Gastrocnemius medialis (tissue), 4 donors: ENCODE measurements at places on chromosomes 4 and X. TPM values are rescaled to one million over a fixed set of nuclear protein-coding genes. Genes with fewer than 3 reads are reported as not detected.

DNA sequence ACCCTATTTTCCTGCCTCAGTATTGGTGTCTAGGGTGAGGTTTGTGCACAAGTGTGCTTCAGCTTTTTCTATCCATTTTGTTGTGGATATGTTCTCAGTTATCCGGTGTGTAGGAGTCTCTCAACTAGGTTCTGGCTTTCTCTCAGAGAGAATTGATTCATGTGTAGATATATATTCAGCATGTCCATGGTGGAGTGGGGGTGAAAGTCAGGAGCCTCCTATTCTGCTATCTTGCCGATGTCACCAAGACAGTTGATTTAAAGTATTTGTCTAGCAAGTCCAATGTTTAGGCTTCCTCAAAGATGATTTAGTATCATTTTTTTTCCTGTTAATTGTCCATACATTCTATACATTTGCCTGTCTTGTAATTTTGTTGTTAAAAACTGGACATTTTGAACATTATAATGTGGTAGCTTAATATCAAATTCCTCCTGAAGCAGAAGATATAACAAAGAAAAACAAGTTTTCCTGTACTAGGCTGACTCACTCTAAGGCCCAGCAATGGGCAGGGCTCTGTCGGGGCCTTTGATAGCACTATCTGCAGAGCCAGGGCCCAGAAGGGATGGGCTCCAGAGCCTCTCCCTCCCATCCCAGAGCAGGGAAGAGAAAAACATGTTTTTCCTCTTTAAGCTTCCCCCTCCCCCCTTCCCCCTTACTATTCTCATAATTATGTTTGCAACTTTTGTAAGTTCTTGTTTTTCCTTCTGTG lies 37.6 kb downstream of the GLUD2 start:
- no peaks in the 10 kb centered on the region for H3K4me1 ChIP-seq
- H3K27ac ChIP-seq = no peak overlapping the region
- no peaks in the 10 kb centered on the region for H3K27me3 ChIP-seq
- no peak for DNase-seq
- H3K4me3 ChIP-seq = no peak overlapping the region

DNA sequence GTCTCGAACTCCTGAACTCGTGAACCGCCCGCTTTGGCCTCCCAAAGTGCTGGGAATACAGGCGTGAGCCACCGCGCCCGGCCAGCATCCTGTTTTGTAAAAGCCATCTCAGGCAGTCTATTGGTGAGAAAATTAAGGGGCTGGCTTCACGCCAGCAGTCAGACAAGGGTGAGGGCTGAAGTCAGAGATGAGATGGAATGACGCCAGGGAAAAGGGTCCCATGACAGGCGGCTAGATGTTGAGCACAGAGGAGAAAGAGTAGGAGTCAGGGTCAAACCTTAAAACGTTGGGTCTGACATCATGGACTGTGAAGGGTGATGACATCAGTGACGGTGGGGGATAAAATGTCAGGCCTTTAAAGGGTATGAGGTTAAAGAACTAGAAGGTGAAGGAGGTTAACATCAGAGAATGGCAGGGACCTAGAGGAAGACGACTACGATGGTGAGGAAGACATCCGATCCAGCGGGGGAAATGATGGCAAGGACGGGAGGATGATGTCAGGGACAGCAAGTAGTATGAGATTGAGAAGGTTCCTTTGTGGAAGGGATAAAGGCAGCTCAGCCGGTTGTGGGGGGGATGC lies 504 bp upstream of the RBM3 start:
- H3K4me3 ChIP-seq = peak overlapping the region; percentile 89
- peaks cover 35% of the 10 kb centered on the region for H3K36me3 ChIP-seq
- H3K27ac ChIP-seq = peak overlapping the region; percentile 99
- peaks cover 14% of the 10 kb centered on the region for H3K4me1 ChIP-seq

GRCh38 chrX:250965-251364 lies 30.2 kb upstream of the PLCXD1 start:
- H3K36me3 ChIP-seq = no peaks in the 10 kb centered on the region
- no peaks in the 10 kb centered on the region for H3K4me1 ChIP-seq
- H3K4me3 ChIP-seq = no peak overlapping the region
- H3K27ac ChIP-seq = no peak overlapping the region

Gene PCDH7
- 0.39 TPM for total RNA-seq

Gene USP26
- total RNA-seq = not detected
